ENCODE measurements at places on chromosomes 2 and 18.

GRCh38 chr2:125296742-125297141, 1271.7 kb downstream of the CNTNAP5 start:
- H3K4me3 ChIP-seq = no peak overlapping the region
- no peak overlapping the region for H3K27ac ChIP-seq
- no peaks in the 10 kb centered on the region for H3K4me1 ChIP-seq
- no peaks in the 10 kb centered on the region for H3K27me3 ChIP-seq

DNA sequence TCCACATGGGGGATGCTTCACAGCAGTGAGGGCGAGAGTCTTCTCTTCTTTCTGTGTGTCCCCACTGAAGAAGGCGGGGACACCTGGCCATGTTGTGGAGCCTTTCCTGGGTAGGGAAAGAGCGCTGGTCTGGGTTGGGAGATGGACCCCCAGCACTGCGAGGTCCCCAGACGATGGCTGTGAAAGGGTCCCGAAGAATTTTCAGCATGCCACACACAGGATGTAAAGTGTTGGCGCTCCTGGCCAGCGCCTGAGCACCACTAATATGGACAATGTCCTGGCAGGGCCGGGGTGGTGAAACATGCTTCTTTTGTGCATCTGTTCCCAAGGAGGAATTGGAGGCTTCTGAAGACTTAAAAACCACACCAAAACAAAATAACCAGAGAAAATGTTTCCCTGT, 77.2 kb downstream of the GLI2 start:
- no peaks in the 10 kb centered on the region for H3K36me3 ChIP-seq
- no peak overlapping the region for H3K27ac ChIP-seq
- no peak for DNase-seq
- H3K4me3 ChIP-seq = no peak overlapping the region
- H3K27me3 ChIP-seq = no peaks in the 10 kb centered on the region

DNA sequence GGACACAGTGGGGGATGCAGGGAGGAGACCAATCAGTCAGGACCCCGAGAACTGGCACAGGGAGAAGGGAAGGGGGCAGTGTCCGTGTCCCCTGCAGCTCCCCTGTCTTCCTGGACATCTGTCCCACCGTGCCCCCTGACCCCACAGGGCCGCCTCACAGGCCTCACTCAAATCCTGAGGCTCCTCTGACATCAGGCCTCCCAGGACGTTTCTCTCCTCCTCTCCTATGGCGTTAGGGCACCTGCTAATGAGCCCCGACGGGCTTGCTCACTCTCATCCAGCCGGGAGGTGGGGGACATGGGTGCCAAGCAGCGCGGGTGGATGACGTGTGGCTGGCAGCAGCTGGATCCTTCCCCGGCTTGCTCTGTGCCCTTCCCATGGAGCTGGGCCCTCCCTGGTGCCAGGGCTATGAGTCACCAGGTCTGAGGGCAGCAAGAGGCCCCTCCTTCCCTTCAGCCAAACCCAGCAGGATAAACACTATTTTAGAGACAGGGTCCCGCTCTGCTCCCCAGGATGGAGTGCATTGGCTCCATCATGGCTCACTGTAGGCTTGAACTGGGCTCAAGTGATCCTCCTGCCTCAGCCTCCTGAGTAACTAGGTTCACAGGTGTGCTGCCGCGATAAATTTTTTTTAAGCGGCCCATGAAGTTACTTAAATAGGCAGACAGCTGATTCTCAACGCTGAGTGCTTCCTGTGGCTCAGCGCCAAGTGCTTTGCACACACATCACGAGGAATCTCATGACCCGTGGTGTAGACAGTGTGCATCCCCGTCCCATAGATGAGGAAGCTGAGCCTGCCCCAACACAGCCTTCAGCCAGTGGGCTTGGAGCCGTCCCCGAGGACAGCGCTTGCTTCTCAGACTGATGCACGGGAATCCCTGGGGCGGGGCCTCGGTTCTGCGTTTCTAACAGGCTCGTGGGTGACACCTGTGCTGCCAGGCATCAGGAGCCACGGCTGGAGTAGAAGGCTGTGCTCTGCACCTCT, 64.5 kb upstream of the HDAC4 start:
- peak; percentile 58 for DNase-seq
- no peaks in the 10 kb centered on the region for H3K27me3 ChIP-seq
- H3K36me3 ChIP-seq = no peaks in the 10 kb centered on the region
- no peaks in the 10 kb centered on the region for H3K4me1 ChIP-seq
- H3K27ac ChIP-seq = no peak overlapping the region
- no peak overlapping the region for H3K4me3 ChIP-seq

DNA sequence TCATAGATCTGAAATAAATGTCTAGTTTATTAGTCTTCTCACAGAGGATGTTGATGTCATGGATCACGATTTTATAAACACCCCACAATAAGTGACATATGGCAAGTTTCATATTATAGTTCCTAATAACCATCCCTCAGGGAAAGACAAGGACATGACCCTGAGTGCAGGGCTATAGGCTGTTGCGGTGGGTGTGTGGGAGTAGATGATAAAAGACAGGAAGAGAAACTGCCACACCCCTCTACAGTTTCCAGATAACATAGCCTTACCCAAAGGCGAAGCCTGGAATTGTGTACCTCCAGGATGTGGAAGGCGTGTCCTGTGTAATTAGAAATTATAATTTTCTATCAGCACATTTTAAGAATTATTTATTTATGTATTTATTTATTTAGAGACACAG, 2.4 kb upstream of the NEDD4L start:
- H3K27me3 ChIP-seq = no peaks in the 10 kb centered on the region
- H3K27ac ChIP-seq = no peak overlapping the region
- peak; percentile 75 for DNase-seq
- H3K4me1 ChIP-seq = peaks cover 4% of the 10 kb centered on the region
- no peaks in the 10 kb centered on the region for H3K36me3 ChIP-seq
- H3K4me3 ChIP-seq = no peak overlapping the region

GRCh38 chr2:160584972-160585494, 91.4 kb upstream of the RBMS1 start:
- H3K4me3 ChIP-seq = no peak overlapping the region
- H3K27me3 ChIP-seq = no peaks in the 10 kb centered on the region
- DNase-seq = no peak
- H3K4me1 ChIP-seq = no peaks in the 10 kb centered on the region

- H3K4me3 ChIP-seq = no peak overlapping the region
- H3K27ac ChIP-seq = no peak overlapping the region
- DNase-seq = no peak
- H3K27me3 ChIP-seq = no peaks in the 10 kb centered on the region
- H3K36me3 ChIP-seq = no peaks in the 10 kb centered on the region
- H3K4me1 ChIP-seq = no peaks in the 10 kb centered on the region
Observed at GRCh38 chr2:109466674-109467575, 146.8 kb downstream of the SEPTIN10 start.

- H3K27ac ChIP-seq = peak overlapping the region; percentile 77
- no peak for DNase-seq
- H3K36me3 ChIP-seq = no peaks in the 10 kb centered on the region
- no peak overlapping the region for H3K4me3 ChIP-seq
Observed at GRCh38 chr2:65397122-65397521, 35.3 kb downstream of the SPRED2 start.
